ENCODE measurements at places on chromosomes 6 and 20.

DNA sequence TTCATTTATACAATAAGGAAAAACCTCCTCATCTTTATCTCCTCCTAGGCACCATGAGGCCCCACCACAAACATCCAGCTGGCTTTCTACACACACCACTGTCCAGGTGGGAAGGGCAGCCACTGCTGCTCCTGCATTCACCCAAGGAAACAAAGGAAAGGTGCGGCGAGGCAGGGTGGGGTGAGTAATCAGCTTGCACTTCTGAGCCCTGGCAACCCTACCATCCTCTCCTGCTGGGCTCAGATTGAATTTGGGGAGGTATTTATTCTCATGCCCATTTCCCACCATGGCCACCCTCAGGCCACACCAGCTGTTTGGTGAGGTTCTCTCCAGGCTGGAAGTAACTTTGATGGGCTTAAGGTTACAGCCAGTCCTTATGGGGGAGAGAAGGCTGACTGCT, 31.2 kb upstream of the SPDEF start:
- DNase-seq, result no peak

GRCh38 chr6:16481697-16482399, 243.5 kb downstream of the GMPR start:
- DNase-seq, result no peak

DNA sequence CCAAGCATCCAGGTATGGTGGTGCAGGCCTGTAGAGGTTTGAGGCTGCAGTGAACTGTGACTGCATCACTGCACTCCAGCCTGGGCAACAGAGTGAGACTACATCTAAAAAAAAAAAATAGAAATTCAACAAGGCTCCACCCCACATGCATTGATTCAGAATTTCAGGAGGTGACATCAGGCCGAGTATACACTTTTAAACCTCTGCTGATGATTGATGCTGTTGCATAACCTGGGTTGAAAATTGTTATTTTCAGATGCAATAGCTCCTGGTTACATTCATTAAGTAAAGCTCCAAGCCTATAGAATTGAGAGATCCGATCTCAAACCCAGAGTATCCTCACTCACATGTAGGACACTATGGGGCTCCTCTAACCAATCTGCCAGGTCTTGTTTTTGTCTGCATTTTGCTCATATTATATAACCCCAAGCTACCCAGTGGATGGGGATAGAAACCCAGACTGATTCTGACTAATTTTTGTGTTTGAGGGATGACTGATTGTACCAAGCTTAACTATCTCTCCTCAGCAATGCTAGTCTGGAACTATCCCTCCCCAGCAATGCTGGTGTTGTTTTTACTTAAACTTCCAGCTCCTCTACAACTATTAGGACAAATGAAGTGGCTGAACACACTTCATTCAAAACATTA, 123.5 kb upstream of the PREP start:
- DNase-seq, result no peak

DNA sequence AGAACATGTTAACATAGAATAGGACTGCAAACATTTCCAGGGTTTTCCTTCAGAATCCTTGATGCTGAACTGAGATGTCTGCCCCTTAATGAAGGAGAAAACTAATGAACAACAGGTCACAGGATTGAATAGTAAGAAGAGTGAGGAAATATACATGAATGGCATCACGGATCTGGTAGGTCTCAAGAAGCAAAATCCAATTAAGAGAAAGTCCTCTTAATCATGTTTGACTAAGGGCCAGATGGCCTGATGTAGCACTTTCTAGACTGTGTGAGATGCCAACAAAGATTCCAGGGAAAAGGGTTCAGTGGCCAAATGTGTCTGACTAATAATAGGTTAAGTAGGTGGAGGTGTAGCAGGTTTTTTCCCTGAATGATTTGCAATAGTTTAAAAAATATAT, 13.7 kb upstream of the SHPRH start:
- no peak for DNase-seq

DNA sequence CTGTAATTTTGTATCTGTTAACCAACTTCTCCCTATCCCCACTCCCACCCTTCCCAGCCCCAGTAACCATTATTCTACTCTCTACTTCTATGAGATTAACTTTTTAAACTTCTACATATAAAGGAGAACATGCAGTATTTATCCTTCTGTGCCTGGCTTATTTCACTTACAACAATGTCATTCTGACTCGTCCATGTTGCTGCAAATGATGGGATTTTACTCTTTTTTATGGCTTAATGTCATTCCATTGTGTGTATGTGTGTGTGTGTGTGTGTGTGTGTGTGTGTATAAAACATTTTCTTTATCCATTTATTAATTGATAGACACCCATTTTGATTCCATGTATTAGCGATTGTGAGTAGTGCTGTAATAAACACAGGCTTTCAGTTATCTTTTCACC, 76.1 kb downstream of the COL19A1 start:
- DNase-seq, result no peak

- DNase-seq, result no peak
Observed at GRCh38 chr6:118663993-118664985, 12.9 kb upstream of the CEP85L start.
